ENCODE measurements at places on chromosomes 12 and 14. TPM values are rescaled to one million over a fixed set of nuclear protein-coding genes. Genes with fewer than 3 reads are reported as not detected.

CACNA1C gene
- 11.5 TPM for total RNA-seq

DNA sequence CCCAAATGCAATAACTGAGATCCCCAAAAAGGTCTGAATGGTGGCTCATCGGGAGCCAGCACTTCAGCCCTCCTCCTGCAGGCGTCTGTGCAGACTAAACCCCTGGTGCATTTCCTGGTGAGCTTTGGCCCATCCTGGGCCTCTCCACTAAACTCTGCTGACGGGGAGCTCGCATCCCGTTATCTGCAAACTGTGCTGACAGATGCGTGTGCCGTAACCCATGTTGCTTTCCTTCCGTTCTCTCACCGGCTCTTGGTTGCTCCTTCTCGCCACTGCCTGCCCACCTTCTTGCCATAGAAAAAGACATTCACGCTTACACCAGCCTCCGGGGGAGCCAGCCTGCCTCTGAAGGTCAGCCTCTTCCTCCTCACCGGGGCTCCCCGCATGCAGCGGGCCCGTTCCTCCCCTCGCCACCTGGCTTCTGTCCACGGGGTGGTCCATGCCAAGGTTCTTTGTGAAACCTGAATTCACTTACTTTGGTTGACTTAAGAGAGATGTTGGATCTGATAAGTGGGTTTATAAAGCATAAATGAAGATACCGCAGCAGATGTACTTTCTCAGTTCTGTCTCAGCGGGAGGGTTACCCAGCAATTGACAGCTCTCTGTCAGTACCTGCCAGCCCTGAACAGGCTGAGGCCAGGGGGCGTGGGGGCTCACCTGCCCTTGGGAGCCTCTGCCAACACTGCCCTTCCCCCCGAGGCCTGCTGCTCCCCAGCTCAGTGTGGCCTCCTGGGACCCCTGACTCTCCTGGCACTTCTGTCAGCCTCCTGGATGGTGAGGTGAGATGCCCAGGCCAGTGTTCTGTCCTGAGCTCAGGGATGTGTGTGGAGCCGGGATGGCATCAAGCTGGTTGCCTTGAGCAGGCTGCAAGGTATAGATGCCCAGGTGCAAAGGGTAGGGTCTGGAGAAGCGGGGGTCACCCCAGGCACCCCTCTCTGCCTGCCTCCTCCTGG is 14.2 kb downstream of the ZFYVE21 start:
- no peak for DNase-seq

TCL1A gene
- total RNA-seq = not detected

DNA sequence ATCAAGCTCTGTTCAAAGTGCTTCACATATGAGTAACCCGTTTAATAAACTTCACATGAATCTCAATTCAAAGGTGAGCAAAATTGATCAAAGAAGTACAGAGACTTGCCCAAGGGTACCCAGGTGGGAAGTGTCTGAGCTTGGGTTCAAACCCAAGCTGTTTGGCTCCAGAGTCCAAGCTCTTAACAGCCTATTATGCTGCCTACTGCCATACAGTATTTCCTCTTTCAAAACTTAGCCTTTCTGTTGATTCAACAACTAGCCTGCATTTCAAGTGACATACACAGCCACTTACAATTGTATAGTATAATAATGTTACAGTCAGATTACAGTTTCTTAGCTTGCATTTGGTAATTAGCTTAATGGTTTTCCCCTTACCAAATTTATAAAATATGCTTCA is 29.7 kb downstream of the FRMD6 start:
- DNase-seq = no peak

DNA sequence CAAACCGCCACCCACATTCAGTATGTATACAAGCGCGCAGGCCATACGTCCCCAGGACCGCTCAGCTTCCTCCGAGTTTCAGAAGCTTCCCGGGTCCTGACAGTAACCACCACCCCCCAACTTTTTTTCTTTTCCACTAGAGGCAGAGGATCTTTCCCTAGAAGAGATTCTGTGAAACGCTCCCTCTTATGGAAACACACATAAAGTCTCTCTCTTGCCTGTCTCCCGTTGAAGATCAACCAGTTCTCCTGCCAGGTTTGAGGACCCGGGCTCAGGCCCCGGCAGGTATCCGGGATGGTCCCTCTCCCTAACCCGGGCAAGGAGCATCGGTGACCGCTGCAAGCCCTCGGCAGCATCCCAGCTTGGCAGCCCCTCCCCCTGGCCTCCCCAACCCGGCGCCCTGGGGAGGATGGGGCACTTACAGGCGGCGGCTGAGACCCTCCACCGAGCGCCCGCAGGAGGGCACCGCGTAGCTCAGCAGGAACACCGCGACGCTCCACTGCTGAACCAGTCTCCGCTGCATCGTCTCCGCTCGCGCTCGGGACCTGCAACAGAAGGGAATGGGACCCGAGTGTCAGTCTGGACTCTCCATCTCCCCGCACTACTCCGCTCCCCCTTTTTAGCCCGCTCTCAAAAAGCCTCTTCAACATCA is 3.4 kb downstream of the PTHLH start:
- DNase-seq = peak; percentile 73

DNA sequence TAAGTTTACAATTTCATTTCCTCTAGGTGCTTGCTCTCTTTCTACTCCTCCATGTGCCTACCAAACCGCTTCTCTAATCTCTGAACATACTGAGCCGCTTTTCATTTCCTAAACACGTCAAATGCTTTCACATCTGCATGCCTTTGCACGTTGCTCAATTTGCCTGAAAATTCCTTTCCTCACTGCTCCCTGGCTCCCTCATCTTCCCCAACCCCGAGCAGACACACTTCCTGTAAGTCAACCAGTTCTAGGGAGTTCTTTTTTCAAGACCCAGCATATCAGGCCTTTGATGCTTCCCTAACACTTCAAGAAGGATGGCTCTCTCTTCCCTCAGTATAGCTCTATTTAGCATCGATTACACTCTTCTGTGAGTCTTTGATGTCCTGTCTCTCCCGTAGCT is 50.3 kb downstream of the LMO3 start:
- peak; percentile 46 for DNase-seq

DNA sequence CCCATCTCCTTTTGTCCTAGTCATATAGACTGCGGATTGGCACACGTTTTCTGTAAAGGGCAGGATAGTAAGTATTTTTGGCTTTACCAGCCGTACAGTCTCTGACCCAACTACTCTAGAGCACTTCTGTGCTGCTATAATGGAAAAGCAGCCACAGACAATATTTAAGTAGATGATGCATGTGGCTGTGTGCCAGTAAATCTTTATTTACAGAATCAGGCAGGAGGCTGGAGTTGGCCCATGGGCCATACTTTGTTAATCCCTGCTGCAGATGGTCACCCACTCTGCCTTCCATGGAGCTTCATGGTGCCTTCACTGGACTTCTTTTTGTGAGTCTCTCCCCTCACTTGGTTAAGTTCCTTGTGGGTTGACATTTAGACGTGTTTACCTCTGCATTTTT is 584.5 kb upstream of the TBX3 start:
- DNase-seq = peak; percentile 10

- DNase-seq = no peak
Observed at GRCh38 chr14:79332504-79333197, 878.7 kb downstream of the DIO2 start.

- no peak for DNase-seq
Observed at GRCh38 chr12:104623883-104624282, 167.1 kb downstream of the CHST11 start.

GRCh38 chr14:96309133-96309895 is 53.3 kb downstream of the BDKRB1 start:
- no peak for DNase-seq

DNA sequence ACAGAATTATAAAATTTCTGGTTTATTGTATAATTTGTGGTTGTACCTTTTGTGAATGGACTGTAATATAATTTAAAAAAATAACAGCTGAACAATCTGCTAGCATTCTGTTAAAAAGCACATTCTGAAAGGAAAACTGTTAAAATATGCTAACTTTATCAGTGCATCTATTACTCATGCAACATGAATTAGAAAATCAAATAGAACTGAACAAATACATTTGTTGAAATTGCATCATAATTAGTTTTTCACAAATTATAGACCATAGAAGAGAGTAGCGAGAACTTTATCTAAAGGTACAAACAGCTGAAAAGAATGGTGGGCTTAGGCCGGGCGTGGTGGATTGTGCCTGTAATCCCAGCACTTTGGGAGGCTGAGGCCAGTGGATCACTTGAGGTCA is 33.0 kb downstream of the PTPN21 start:
- peak; percentile 38 for DNase-seq

GALNT16 gene
- total RNA-seq = 1.4 TPM

DNA sequence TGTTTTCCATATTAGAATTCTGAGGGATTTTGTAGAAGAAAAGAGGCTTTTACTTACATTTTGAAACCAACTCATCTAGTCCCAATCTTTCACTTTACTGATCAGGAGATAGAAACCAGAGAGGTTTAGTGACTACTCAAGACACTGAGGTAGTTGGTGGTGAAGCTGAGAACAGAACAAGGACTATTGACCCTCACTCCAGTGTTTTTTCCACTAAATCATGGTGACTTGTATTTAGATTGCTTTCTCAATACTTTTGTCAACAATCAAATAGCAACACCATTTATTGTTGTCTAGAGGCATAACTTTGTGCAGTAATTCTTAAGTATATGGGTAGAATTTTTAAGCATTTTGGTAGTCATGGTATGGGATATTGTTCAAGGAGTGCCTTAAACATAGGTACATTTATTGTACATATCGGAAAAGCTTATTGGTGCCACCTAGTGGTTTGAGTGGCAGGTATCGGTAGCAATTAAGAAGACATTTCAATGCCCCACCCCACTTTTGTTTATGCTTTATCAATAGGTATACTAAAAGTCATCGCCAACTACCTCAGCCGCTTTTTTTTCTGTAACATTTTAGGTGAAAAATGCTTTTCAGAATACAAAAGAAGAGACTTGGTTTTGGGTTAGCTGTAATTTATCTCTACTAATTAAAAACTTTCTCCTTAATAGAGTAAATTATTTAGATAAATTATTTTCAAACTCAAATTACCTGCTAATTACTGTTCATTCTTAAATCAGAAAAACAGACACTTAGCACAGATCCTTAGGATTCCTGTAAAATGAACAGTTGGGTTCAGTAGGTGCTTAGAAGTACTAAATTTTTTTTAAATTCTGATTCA is 47.3 kb upstream of the PAWR start:
- peak; percentile 60 for DNase-seq

GRCh38 chr12:5963515-5963914 is 18.5 kb upstream of the ANO2 start:
- no peak for DNase-seq

NEUROD4 gene
- not detected for total RNA-seq

- DNase-seq = no peak
Observed at GRCh38 chr12:91637789-91638624, 455.4 kb upstream of the DCN start.

GRCh38 chr14:105076296-105076804 is 11.1 kb upstream of the GPR132 start:
- DNase-seq = no peak

DNAH10 gene
- total RNA-seq = 0.11 TPM

DNA sequence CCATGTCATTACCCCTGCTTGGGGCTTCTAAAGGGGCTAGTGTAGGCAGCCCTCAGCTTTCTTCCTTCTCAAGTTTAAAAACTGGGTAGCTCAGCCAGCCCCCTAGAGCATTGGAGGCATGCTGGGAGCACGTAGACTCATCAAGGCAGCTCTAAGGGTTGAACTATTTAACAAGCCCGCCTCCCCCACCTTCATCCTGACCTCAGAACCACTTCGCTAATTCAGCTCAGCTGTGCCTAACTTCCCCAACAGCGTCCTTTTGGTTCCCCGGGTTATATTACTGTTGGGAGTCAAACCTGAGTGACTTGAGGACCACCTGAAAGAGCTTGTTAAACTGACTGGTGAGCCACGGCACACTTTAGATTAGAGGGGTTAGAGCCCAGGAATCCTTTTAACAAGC is 30.1 kb downstream of the MAX start:
- DNase-seq = no peak

PRH1 gene
- 7.3 TPM for total RNA-seq

BCL2L14 gene
- not detected for total RNA-seq

GRCh38 chr14:56844406-56845002 is 34.2 kb upstream of the OTX2 start:
- no peak for DNase-seq

DNA sequence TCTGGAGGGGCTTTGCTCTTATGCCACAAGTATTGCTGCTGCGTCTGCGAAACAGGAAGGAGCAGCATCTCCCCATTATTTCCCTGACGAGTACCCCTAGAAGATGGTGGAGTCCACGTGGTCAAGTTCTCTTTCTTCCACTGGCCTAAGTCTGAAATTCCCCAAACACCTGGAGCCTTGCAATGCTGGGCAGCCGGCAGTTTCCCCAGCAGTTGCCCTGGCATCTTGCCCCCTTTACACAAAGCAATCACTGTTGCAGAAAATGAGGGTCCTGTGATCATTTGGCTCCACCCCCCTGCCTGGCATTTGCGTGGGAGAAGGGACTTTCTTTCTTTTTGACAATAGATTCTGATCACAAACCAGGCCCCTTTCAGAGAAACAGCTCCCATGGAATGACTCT is 56.9 kb downstream of the FOS start:
- no peak for DNase-seq

DNA sequence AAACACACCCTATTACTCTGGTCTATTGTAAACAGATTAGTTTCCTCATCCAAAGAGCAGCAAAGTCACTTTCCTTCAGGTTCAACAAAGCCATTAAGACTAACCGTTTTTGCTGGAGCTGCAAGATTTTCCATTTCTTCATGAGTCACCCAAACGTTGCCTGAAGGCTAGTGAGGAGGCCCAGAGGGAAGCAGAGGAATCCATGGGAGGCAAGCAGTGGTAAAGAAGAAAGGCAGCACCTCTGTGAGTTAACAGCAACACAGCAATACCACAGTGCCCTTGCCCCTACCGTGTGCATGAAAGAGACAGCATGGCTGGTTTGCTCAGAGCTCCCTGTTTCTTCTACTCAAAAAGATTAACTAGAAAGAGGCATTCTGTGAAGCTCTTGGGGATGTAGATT is 206.3 kb downstream of the ACSS3 start:
- peak; percentile 11 for DNase-seq

- DNase-seq = peak; percentile 41
Observed at GRCh38 chr14:58815794-58816193, 178.0 kb downstream of the DACT1 start.

DNA sequence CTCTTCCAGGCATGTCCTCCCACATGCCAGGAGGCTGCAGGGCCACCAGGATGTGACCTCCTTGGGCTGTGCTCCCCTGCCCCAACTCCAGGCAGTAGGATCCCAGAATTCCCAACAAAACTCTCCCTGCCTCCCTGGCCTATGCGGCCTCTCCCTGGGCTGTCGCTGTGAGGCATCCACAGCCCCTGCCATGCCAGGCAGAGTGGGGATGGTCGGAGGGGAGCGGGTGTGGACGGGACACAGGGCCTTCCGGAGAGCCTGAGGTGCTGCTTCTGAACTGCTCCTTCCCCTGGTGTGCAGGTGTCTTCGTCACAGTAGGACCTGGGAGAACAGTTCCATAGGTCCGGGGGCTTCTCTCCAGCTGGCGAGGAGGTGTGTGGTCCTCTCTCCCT is 18.3 kb downstream of the GPR132 start:
- DNase-seq = no peak

TAS2R50 gene
- not detected for total RNA-seq

NINJ2 gene
- 5.2 TPM for total RNA-seq

- DNase-seq = no peak
Observed at GRCh38 chr14:54369343-54369742, 27.5 kb upstream of the CDKN3 start.
